Ureter (tissue), 1 donor: ENCODE measurements at places on chromosomes 2 and 18. TPM values are rescaled to one million over a fixed set of nuclear protein-coding genes. Genes with fewer than 3 reads are reported as not detected.
A peak's percentile ranks its signal among the peaks of the same experiment; 100 is the strongest.

HAUS1 gene
- 13.2 TPM for total RNA-seq

GAD1 gene
- total RNA-seq: 0.57 TPM

PFN4 gene
- 1.2 TPM for total RNA-seq

HOXD12 gene
- total RNA-seq: not detected

SERPINB3 gene
- not detected for total RNA-seq

CXCR1 gene
- total RNA-seq: not detected

LTBP1 gene
- 80.1 TPM for total RNA-seq

SERPINB11 gene
- total RNA-seq: not detected

SP110 gene
- total RNA-seq: 26.1 TPM

CRYGD gene
- total RNA-seq: not detected

- DNase-seq: no peak
These were observed 48.4 kb downstream of the LRRTM1 start for GRCh38 chr2:80255918-80256781.

DNA sequence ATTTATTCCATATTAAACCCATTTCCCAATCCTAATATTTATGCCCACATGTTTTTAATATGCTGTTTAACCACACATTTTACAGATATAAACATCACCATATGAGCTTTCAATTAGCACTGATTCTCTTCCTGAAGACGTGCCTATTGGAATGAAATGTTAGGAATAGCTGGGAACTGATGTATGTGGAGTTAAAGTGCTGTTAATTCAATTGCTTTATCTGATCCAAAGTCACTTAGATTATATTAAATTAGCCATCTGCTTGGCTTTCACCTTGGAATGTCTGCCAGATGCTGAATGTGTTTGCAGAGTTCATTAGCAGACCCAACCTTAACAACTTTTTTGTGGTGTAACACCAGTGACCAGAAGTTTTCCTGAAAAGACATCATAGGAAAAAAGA, 942.9 kb upstream of the KLHL29 start:
- no peak for DNase-seq

- DNase-seq: no peak
These were observed 21.8 kb upstream of the CTIF start for GRCh38 chr18:48517048-48517447.

- no peak for DNase-seq
These were observed 119.5 kb upstream of the SALL3 start for GRCh38 chr18:78860117-78860516.

- no peak for DNase-seq
These were observed 260.0 kb downstream of the GULP1 start for GRCh38 chr2:188551671-188552070.

DNA sequence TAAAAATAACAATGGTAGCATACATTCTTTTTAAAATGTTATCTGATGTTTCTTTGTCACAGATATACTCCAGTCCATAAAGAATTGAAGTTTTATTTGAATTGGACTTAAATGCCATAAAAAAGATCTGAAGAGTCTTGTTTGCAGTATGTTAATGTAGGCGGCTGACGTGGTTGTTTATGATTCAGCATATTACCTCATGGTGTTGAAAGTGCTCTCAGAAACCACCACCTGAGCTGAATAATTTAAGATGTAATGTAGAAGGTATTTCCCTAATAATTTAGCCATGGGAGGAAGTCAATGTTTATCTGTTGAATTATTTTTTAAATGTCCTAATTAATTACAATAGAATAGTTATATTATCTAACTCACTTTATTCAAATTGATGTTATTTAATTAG, 58.6 kb upstream of the CHN1 start:
- no peak for DNase-seq

DNA sequence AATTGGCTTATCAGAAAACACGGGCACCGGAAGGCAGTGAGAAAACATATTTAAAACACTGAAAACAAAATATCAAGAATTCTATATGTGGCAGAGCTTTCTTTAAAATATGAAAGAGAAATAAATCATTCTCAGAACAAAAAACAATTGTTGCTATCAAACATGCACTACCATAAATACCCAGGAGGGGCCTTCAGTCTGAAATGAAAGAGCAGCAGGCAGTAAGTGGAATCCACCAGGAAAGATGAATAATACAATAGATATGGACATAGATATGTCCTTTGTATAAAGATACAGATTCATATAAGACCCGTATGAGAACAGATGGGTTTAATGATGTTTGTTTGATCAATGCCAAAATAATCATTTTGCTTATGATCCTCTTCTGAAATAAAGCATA, 142.0 kb downstream of the TMEM18 start:
- DNase-seq: no peak

- DNase-seq: no peak
These were observed 89.5 kb downstream of the ZFP36L2 start for GRCh38 chr2:43136876-43137275.

DNA sequence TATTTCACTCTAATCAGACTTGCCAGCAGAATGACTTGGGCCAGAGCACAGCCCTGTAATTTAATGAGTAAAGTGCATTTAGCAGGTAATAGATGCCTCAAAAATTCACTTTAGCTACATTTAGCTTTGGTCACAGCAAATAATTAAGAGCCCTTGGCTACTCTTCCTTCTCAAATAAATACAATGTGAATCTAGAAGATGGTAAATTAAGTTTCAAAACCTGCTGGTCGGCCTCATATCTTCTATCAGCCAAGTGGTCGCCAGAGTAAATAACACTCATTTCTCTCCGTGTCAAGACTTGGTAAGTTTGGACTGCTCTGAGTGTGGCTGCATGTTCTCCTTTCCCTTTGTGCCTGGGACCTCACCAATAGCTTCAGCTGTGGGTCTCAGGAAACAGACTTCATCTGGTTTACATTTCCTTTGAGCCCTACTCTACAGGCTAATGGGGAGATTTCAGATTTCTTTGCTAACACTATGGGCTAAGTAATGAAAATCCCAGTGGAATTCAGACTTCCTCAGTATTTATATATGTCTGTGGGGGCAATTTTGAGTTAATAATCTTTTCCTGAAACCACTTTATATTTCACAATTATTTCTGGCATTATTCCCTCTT, 375.8 kb downstream of the RBM43 start:
- DNase-seq: no peak

- DNase-seq: peak; percentile 36
These were observed 8.7 kb downstream of the CYP26B1 start for GRCh38 chr2:72138921-72139381.

DNA sequence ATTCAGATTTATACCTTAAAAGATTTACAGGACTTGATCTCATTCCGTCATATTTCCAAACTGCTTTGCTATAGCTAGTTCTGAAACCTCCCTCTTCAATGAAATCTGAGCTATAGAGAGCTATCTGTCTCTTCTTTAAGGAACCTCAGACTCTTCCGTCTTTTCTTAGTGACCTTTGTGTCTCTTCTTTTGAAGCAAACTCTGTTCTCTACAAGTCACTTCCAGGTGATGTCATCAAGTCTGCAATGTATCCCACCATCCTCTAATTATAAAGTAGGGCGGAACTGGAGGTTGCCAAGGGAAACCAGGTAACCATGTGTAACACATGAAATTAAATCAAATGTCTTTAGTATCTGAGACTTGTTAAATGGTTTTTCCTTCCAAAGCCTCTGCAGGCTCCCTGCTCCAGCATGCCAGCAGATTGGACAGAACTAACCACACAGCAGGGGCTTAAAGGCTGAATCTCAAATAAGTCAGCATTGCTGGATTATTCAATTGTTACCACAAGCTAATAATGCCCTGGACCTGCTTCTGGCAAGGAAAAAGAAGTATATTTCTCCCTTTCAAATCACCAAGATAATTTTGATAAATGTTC, 41.2 kb upstream of the PEX13 start:
- no peak for DNase-seq

- DNase-seq: no peak
These were observed 10.9 kb downstream of the YES1 start for GRCh38 chr18:801137-801536.

DNA sequence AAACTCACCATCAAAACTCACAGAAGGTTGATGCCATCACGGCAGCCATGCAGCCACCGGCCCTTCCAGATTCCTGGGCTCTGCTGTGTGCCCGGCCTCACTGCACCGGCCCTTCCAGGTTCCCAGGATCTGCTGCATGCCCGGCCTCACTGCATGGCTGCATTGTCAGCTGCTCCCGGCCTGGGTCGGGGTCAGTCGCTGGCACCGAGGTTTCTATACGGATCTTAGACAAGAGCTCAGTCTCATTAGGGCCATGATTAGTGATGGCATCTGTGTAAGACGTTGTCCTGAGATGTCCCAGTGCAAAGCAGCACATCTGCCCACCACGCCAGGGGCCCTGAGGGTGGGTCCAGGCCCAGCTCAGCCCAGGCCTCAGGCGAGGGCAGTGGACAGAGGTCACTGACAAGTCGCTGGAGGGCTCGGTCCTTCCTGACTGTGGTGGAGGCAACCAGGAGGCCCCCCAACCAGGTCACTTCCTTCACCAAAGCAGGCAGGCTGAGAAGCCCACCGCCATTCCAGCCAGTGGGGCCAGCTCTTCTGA, 29.4 kb downstream of the TMEM18 start:
- DNase-seq: peak; percentile 34

- no peak for DNase-seq
These were observed 4.0 kb upstream of the SLC35F5 start for GRCh38 chr2:113760400-113760799.
